NCI-H2227 treated with DMSO at 0.1 percent for 48 hours (cell line): ENCODE measurements at places on chromosomes 7 and 10.

- no peak for DNase-seq
These were observed 264.4 kb upstream of the GALNT17 start for GRCh38 chr7:70867513-70867912.

DNA sequence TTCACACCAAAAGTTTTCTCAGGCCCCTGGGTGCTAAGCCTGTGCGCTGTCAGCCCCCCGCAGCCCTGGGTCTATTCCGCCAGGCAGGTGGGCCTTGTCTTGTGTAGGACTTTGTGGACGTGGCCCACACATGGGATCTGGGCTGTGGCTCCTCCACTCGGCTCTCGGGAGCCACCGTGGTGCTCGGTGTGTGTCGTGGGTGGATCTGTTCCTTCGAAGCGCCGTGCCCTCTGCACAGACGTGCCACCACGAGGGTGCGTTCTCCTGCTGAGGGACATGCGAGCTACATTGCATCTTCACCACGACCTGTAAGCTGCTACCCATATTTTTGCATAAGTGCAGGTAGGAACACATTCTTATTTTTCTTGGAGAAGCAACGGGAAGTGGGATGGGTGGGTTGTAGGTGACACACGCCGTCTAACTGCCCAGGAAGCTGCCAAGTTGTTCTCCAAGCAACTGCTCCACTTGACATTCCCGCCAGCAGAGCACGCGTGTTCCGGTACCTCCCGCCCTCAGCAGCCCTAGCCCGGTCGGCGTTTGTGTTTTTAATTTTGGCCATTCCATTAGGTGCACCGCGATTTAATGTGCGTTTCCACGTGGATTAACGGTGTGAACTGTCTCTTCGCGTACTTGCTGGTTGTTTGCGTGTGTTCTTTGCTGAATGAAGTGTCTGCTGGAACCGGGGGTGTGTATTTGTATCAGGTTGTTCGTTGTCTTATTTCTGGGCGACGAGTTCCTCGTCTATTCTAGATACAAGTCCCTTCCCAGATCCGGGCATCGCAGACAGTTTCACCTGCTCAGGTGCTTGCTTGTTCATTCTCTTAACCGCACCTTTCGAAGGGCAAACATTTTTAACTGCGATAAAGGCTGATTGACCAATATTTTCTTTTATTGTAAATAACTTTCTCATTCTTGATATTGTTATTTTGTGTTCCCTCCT lies 47.4 kb upstream of the CFAP46 start:
- DNase-seq, result no peak

DNA sequence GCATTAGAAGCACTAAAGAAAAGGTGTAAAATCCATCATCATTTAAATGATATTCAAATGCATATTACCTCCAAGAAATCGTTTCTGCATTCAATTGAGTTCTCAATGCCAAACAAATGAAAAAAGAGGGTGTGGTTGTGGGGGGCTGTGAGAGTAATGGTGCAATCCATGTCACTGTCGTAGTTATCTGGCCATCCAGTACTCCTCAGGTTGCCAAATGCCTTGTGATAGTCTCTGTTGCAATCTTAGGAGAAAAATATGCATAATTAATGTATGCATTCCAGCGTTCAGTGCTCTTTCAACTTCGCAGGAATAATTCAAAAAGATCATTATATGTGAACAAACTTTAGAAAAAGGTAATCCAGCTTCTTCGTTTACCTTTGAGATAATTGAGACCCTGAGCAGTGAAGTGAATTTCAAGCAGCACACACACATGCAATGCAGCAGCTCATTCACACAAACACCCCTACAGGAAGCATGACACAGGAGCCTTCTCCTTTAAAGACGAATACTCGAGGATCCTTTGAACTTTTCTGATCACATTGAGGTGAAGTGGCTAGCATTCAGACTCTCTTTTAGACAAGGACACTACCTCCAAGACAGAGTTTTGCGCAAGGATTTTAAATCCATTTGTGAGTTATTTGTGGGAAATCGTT lies 73.4 kb downstream of the OR13A1 start:
- DNase-seq, result no peak

GRCh38 chr10:77925410-77925794 lies 1.2 kb downstream of the DLG5 start:
- no peak for DNase-seq

DNA sequence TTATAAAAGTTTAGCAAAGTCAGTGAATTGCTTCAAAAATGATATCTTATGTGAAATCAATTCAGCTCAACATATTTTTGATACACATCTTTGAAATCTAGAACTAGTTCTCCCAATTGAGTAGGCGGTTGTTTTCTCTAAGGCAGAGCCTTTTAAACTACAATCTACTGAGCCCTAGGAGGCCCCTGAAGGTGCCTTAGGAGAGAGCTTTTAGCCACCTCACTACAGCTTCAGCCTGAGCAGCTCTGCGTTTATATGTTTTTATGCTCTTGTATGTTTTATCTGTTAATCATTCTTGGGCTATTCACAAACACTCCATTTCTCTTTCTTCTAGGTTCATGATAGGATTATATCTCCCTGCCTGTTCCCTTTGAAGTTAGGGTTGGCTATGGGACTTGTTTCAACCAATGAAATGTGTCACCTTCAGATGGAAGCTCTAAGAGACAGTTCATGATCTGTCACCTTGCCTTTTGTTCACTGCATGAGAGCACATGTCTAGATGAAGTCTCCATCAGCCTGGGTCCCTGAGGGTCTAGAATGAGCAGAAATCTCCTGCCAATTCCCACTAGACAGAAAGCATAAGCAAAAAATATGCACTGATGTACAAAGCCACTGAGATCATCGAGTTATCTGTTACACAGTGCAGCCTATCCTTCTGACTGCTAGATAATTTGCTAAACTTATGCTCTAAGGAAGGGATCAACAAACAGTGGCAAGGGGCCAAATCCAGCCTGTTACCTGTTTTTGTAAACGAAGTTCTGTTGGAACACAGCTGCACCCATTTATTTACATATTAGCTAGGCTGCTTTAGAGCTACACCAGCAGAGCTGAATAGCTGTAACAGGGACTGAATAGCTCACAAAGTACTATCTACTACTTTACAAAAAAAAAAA lies 128.5 kb upstream of the CDK1 start:
- no peak for DNase-seq

GRCh38 chr10:118922226-118922625 lies 107.3 kb upstream of the NANOS1 start:
- no peak for DNase-seq

DNA sequence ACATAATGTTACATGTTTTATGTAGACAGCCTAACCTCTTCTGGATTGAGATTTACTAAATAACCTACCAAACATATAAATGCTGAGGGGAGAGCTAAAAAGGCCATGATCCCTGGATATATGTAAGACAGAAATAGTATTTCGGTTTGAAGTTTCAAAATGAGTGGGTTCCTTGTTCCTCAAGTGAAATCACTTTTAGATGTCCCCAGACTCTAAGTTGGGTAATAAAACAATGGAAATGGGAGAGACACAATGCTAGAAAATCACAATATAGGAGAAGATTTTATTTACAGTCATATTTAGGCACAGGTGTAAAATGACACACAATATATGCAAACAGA lies 56.5 kb downstream of the SHTN1 start:
- DNase-seq, result no peak

GRCh38 chr7:6652446-6653011 lies 15.4 kb downstream of the ZNF316 start:
- no peak for DNase-seq

DNA sequence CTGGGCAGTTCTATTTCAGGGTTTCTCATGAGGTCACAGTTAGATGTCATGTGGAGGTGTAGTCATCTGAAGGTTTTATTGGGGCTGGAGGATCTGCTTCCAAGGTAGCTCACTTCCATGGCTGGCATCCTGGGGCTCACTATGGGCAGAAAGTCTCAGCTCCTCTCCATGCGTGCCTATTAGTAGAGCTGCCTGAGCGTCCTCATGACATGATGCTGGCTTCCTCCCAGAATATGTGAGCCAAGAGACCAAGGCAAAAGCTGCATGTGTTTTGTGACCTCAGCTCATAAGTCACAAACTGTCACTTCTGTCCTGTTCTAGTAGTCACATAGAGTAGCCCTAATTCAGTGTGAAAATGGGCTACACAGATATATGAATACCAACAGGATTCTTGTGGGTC lies 524.4 kb downstream of the SUGCT start:
- DNase-seq, result no peak

DNA sequence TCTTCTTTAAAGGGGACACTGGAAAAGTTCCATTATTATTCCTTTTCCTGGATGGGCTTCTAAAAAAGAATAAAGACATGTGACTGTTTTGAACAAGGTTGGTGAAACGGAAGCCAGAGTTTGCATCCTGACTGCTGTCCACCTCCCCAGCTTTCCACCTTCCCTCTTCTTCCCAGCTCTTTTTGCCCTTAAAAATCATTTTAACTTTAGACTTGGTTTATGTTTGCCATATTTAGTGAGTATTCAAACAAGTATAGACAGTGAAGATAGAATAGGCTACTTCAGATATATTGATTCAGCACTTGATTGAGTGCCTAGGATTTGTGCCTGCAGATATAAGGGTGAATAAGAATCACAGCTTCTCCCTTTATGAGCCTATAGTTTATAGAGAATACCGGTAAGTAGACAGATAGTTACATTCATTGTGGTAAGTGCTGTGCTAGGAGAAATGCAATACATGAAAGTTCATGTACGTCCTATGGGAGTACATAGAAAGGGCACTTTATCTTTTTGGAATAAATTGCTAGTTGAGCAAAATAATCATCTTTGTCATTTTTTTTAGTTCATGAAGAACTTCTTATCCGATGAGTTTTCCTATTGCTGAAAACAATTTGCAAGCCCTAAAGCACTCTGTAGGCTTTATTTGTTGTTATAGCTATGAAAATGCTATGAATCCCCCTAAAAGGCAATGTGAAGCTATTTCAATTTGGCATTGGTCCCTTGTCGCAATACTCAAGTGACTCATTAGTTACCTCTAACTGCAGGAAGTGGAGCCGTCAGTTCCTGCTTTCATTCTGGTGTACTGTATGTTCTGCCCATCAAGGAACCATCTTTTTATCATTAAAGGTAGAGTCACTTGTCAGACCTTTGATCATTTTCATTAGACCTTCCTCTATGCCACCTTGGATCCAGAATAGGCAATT lies 57.2 kb upstream of the STRIP2 start:
- no peak for DNase-seq

GRCh38 chr10:557792-558328 lies 131.6 kb downstream of the DIP2C start:
- DNase-seq, result no peak

DNA sequence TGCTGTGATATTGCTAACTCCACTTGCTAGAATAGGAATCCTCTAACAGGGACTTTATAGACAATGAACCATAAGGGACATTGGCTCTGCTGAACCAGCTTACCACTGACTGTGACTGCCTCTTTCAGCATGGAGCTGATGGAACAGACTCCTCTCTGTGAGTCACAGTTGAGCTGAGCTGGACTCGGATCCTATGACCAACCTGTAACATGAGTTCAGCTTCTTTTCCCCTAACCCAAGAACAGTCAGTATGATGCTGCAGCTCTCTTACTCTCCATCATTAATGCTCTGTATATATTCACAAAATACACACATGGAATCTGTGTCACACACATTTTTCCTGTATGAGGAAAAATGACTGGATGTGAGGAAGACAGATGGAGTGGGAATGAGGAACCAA lies 177.9 kb upstream of the BET1 start:
- no peak for DNase-seq

DNA sequence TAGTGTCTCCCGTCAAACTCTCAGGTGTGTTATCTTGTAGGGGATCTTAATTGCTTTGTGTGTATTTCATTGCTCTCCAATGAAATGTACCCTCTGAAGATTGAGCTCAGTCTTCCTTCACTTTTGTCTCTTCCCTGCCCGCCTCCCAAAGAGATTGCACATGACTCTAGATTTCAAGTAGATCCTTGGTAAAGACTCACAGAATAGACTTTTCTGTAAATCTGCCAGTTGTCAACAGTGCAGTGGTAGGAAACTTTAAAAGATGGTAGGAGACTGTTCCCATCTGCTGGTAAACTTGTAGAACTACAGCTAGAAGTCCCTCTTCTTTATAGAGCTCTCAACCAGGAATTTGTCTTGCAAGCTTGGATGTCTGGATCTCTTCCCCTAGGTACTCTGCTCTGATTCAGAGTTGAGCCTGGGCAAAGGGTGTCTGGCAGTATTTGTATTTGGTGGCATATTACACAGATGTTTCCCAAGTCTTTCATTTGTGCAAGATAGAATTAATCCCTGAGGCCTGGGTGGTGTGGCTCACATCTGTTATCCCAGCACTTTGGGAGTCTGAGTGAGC lies 9.6 kb downstream of the CCL26 start:
- DNase-seq, result peak; percentile 77

DNA sequence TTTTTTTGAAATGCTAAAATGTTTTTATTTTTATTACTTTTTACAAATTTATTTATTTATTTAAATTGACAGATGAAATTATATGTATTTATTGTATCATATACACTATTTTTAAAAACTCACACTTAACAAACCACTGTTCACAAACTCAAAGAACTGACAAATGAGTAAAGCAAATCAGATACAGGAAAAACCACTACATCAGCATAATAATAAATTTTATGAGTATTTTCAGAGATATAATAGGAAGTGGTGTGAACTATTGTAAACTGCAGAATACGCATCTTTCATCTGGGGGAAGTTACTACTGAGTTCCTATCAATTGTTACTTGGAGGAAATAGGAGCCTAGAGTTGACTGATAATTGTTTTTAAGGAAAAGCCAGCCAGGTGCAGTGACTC lies 150.7 kb downstream of the PCLO start:
- DNase-seq, result no peak

DNA sequence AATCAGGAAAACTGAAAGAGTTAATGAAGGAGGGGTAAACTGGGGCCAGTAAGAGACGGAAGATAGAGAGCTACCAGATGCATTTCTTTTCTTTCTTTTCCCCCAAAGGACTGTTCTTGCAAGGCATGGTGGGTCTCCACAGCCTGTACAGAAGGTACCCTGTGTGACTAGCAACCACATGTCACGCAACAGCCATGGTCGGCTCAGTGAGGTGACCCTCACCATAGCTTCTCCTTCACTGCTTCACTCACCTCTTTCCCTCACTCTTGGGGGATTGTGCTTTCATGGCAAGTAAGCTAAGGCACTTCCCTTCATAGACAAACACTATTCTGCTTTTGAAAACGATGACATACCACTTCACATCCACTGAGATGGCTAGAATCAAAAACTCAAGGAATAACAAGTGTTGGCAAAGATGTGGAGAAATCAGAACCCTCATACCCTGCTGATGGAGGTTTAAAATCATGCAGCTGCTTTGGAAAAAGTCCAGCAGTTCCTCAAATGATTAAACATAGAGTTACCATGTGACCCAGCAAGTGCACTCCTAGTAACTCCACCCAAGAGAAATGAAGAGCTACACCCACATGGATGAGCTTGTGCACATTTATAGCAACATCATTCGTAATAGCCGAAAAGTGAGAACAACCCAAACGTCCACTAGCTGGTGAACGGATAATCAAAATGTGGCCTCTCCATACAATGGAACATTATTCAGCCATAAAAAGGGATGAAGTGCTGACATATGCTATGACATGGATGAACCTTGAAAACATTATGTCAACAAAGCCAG lies 3.8 kb upstream of the INSIG1 start:
- DNase-seq, result no peak

DNA sequence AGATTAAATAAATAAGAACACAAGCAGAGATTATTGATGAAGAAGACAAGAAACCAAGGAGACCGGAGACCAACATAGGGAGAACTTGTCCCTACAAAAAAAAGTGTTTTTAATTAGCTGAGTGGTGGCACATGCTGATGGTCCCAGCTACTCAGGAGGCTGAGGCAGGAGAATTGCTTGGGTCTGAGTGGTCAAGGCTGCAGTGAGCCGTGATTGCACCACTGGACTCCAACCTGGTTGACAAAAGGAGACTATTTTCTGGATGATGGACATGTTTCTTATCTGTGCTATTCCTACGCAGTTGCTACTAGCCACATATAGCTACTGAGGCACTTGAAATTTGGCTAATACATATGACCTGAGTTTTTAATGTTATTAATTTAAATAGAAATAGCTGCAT lies 9.7 kb downstream of the IKZF5 start:
- DNase-seq, result no peak
